ENCODE measurements at places on chromosomes 7 and 10.
A peak's percentile ranks its signal among the peaks of the same experiment; 100 is the strongest.

DNA sequence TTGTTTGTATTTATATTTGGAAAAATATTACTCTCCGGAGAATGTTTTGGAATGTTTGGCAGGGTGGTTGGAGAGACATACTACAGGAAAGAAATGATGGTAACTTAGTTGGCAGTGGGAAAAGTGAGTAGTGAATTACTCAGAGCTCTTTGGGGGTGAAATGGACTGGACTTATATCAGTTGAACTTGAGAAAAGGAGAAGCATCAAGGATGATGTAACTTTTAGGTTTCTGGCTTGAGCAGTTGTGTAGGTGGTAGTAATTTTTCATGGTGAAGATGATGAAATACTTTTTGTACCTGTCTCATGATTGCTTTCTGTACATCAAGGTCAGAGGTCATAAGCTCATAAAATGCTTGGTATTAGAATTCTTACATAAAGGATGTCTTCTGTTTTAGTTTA is 617.2 kb downstream of the AUTS2 start:
- DNase-seq = no peak

DNA sequence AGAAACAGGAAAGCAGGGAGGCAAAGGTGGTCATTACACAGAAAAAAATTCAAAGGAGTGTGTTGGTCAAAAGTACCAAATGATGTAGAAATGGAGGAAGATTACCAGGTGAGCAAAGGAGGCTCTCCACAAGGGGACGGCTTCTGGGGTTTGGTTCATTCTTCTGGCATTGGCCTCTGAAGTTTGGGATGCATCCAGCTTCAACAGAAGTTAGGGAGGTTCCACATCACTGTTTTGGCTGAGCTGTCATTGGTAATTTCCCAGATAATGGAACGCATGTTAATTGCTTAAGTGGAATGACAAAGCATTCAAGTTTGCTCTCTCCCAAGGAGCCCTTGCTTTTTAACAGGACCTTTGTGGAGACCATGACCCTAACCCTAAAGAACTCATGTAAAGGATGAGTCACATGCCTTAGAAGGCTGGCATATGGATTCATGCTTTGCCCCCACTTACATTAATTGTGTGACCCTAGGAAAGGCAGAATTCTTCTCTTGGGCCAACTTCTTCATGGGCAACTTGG is 398.6 kb downstream of the GPAM start:
- no peak for DNase-seq

DNA sequence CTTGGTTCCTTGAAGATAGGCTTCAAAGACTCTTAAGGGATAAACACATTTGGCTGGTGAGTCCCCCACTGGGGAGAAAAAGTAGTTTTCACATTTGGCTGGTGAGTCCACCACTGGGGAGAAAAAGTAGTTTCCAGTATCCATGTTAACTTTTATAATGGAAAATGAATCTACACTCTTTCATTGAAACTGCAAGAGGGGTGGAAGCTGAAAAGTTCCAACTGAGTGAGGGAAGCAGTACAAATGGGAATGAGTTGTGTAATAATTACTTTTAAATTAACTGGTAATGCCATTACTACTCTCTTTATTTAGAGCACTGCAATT is 153.9 kb downstream of the MLLT10 start:
- no peak for DNase-seq

DNA sequence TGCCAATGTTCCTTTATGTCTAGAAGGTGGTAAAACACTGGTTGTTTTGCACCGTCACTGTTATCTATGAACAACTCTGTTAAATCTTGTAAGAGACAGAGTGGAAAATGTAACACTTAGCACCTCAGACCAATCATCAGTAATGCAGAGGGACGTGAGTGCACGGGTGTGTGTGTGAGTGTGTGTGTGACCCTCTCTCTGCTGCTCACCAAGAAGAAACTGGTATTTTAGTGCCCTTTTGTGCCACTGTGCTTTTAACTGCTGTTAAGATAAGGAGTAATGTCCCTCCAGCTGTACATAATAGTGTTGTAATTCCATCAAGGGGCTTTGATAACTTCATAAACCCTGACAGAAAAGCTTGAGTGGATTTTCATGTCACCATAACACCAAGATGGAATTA is 130.1 kb downstream of the CREB5 start:
- no peak for DNase-seq

- no peak for DNase-seq
These were observed 105.3 kb downstream of the CYTH3 start for GRCh38 chr7:6167004-6167551.

- no peak for DNase-seq
These were observed 5.9 kb downstream of the NACAD start for GRCh38 chr7:45082831-45083331.

- DNase-seq = no peak
These were observed 72.9 kb downstream of the ADK start for GRCh38 chr10:74223755-74224529.

GRCh38 chr7:341841-342638 is 52.1 kb downstream of the FOXL3 start:
- no peak for DNase-seq

GRCh38 chr7:28700790-28701203 is 257.3 kb downstream of the TRIL start:
- no peak for DNase-seq

GRCh38 chr10:97078261-97078937 is 107.4 kb downstream of the SLIT1 start:
- DNase-seq = no peak

- DNase-seq = no peak
These were observed 182.0 kb downstream of the TCERG1L start for GRCh38 chr10:131129544-131129943.

GRCh38 chr10:71589617-71590551 is 129.7 kb downstream of the C10orf105 start:
- no peak for DNase-seq

DNA sequence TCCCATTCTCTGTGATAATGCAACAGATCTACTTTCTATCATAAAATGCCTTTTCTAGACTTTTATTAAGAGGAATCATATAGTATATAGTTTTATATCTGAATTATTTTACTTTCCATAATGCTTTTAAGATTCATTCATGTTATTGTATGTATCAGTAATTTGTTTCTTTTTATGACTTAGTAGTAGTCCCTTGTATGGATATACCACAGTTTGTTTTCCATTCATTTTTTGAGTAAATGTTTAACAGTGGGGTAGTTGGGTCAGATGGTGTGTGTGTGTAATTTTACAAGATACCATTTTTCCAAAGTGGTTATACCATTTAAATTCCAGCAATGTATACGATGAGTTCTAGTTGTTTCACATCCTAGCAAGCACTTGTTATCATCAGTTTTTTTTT is 10.4 kb downstream of the PIK3CG start:
- DNase-seq = no peak

GRCh38 chr7:29431686-29432085 is 131.9 kb upstream of the PRR15 start:
- DNase-seq = no peak

- no peak for DNase-seq
These were observed 256.7 kb upstream of the LYZL1 start for GRCh38 chr10:29032169-29032568.

- no peak for DNase-seq
These were observed 13.3 kb upstream of the PDCD4 start for GRCh38 chr10:110858297-110858934.

DNA sequence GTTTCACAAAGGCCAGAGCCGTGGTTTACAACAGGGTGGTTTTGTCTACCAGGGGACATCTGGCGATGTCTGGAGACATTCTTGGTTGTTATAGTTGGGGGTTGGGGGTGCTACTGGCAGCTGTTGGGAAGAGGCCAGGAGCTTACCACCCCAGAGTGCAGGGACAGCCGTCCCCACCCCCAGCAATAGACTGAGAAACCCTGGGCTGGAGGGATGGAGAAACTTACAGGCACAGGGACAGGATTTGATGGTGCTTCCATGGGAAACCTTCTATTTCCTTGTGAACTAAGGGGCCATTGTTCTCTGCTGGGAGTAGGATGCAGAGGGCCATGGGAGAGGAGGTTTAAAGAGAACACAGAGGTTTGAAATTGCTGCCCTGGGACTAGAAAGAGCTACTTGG is 10.9 kb downstream of the ADCK2 start:
- no peak for DNase-seq

DNA sequence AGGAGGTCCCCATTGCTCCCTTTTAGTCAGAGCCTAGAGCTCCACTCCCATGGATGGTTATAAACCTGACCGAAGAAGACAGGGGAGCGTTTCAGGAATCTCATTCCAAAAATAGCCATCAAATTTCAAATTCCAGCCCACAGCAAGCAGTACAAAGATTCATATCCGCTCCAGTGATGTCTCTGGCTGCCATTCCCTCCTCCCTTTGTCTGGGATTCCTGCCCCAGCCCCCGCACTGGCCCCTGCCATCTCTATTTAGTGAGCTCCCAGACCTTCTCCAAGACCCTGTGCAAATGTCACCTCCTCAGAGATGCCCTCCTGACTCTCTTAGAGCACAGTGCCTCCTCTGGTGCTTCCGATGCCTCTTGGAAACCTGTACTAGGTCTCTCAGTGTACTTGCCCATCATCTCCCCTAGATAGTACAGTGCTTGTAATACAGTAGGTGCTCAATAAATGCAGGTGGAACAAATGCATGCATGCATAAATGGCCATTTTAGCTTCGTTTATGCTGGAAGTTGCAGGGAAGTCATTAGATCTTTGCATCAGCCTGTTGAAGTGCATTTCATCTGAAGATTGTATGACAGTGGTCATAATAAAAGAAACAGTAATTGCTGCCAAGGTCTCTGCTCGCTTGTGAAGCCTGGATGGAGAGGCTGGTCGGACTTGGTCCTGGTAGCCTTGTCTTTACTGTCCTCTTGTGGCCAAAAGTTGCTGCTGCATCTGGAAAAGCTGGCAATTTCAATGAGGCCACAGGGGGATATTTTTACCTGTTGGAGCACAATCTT is 32.0 kb upstream of the HABP2 start:
- no peak for DNase-seq

- no peak for DNase-seq
These were observed 22.1 kb upstream of the ABCC2 start for GRCh38 chr10:99760321-99760720.

DNA sequence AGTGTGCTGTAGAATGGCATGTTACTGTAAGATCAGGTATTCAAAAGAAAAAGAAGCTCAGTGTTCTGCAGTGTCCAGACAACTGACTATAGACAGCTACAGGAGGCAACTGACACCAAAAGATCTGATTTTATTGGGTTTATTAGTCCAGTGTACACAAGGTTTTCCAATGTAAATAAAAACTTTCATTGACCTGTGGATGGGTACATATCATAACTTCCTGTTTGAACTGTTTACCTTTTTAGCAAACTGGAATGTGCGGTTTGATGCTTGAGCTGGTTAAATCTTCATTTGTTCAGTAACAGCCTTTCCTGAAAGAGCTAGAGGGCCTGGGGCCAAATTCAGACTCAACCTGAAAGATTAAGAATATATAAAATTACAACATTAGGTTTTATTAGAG is 172.6 kb upstream of the SP8 start:
- DNase-seq = no peak

- peak; percentile 48 for DNase-seq
These were observed 115.9 kb upstream of the CACUL1 start for GRCh38 chr10:118870467-118871243.

DNA sequence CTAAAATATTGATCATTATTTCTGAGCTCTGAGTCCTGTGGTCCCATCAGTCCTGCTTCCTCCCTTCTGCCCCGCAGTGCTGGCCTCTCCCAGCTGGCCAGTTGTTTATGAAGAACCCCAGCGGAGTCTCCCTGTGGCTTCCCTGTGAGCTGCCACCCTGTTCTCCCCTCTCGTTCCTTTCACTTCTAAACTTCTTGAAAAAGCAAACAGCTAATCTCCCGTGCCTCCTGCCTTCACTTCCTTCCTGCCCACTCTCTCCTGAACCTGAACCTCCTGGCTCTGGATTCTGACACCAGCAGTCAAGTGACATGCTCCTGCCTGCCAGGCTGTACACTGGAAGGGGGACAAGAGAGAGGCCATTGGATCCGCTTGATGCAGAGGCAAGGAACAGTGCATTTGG is 63.7 kb upstream of the ZPBP start:
- no peak for DNase-seq

GRCh38 chr10:47173929-47174442 is 126.0 kb upstream of the GDF10 start:
- no peak for DNase-seq

DNA sequence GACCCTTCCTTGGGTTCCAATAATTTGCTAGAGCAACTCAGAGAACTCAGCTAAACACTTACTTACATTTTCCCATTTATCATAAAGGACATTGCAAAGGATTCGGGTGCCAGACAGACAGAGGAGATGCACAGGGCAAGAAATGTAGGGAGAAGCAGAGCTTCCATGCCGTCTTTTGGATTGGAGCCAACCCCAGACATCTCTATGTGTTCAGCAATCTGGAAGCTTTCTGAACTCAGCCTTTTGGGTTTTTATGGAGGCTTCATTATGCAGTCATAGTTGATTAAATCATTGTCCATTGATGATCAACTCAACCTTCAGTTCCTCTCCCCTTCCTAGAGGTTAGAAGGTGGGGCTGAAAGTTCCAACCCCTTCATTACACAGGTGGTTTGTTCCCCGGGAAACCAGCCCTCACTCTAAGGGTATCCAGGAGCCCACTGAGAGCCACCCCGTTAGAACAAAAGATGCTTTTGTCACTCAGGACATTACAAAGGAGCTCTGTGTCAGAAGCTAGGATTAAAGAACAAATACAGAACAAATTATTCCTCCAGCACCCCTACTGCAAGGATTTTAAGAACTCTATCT is 211.9 kb upstream of the VSTM2A start:
- no peak for DNase-seq

DNA sequence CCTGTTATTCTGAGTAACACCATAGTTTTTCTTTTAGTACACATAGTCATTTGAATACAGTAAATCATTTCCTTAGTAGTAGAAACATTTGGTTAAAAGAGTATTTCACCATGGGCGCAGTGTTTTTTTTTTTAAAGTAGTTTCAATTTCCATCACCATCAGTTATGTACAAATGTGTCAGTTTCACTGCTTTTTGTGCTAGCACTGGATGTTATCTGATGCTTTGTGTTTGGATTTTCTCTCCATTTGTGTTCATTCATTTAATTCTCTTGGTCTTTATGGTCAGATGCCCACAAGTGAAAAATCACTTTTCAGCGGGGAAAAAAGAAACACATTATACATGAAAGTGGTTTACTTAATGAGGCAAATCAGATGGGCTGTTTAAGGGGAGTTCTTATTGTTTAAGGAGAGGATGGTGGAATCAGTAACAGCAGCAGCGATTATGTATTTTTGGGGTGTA is 16.0 kb upstream of the HK1 start:
- no peak for DNase-seq

DNA sequence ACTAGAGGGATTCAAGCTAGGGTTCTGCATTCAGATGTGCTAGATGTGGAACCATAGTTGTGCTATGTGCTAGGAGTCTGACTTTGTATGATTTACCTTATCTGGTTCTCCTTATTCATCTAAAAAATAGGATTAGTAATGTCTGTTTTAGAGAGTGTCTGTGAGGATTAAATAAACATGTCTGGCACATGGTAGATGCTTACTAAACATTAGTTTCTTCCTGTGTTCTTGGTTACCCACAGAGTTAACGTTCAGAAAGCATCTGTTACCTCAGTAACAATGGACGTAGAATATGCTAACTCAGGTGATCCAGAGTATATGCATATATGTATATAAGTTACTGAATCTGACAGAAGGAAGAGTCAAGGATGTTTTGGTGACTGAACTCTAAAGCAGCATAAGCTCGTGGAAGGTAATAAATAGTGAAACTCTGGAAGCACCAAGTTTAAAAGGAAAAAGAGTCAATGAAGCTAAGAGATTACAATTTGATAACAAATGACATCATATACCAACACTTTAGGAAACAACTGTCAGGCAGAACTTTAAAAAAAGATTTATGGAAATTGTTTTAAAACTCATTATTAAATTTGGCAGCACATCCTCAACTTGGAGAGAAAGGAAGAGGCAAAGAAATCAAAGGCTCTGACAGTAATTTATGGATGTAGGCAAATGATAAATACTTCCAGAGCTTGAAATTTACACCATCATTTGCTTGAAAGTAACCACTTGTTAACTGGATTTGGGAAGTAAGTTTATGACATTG is 127.0 kb downstream of the CCNY start:
- no peak for DNase-seq

Data from omental fat pad (tissue), 4 donors.